Activated CD4-positive, alpha-beta T cell treated with anti-CD3 and anti-CD28 coated beads for 4 hours (primary cell): ENCODE measurements at places on chromosomes 1 and 21.

DNA sequence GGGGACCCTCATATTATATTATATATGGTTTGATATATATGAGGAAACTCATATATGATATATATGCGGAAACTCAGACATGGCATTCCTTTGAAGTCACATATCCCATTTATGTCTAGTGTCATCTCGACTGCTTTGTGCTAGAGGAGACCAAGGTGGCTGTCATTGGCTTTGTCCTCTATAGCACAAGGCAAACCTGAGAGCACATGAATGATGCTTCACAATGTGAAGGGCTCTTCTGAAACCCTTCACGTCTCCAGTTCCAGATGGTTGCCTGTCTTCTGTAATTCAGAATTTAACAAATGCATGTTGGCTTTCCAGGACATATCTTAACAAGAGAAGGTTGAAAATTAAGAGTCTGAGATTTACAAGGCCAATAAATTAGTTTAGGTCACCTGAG, 303.6 kb downstream of the BARHL2 start:
- no peak for DNase-seq

- no peak for DNase-seq
Measured at GRCh38 chr1:181588631-181589030, 105.3 kb downstream of the CACNA1E start.

- DNase-seq = no peak
Measured at GRCh38 chr1:119139857-119140176, 636 bp downstream of the WARS2 start.

- no peak for DNase-seq
Measured at GRCh38 chr21:46092811-46093667, 4.9 kb upstream of the COL6A2 start.

DNA sequence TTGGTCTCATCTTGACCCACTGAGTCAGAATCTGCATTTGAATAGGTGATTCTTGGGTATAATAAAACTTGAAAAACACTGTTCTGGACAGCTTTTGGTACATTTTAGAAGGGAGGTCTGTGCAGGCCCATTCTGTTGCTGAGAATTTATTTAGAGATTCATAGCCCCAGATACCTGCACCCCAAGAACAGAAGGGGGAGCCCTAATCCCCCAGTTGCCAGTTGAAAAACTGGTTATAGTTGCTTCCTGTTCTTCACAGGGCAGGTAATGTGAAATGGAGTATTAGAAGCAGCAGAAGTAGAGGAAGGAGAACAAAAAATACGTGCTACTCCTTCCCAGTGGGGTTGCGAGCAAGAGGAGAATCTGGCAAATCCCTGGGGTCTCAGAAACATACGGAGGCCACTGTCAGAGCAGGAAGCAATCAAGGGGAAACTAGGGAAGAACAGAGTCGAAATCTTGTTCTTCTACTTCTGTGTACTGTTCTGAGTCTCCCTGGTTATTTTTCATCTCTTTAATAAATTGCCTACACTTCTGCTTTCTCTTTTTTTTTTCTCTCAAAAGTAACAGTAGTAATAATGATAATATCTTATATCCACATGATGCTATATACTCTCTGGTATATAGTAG, 4.6 kb upstream of the CLCA2 start:
- DNase-seq = no peak

GRCh38 chr1:227299241-227299627, 19.1 kb downstream of the CDC42BPA start:
- DNase-seq = no peak
